ENCODE measurements at places on chromosomes 1 and 21.
A peak's percentile ranks its signal among the peaks of the same experiment; 100 is the strongest.

- no peak for DNase-seq
Observed at GRCh38 chr21:19256934-19257660, 853.5 kb upstream of the TMPRSS15 start.

DNA sequence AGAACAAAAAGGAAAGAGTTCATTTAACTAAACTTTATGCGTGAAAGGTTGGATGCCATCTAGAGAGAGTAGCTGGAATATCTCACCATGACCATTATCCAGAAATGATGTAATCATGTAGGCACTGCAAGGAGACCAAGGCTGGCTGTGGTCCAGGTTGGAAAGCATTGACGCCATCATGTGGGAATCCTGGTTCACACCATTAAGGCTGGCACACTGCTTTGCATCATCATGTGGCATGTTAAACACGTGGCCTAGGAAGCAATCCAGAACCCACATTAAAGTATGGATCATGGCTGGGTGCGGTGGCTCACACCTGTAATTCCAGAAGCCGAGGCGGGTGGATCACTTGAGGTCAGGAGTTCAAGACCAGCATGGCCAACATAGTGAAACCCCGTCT, 4.3 kb downstream of the ADAMTS1 start:
- DNase-seq, result no peak

GRCh38 chr1:99675292-99675691, 29.4 kb downstream of the PALMD start:
- DNase-seq, result no peak

- DNase-seq, result no peak
Observed at GRCh38 chr1:4684864-4685522, 30.6 kb downstream of the AJAP1 start.

- DNase-seq, result no peak
Observed at GRCh38 chr1:61980561-61980960, 214.1 kb upstream of the L1TD1 start.

- no peak for DNase-seq
Observed at GRCh38 chr1:195597891-195598290, 1010.3 kb downstream of the KCNT2 start.

GRCh38 chr1:15290382-15290781, 43.4 kb downstream of the FHAD1 start:
- DNase-seq, result no peak

DNA sequence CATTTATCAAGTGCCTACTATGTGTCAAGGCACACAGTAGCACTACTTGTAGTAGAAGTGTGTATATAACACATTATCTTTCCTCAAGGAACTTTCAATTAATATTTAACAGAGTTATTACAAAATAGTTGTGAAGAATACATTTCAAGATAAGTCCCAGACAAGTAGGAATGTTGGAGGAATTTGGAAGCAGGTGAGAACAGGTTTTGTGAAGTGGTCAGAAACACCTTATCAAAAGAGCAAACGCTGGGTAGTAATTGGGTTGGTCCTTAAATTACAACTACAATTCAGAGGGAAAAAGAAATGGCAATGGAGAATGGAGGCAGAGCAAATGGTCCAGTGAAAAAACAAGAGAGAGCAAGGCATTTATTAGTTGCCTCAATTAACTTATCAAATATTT, 218.8 kb downstream of the ADGRL2 start:
- no peak for DNase-seq

DNA sequence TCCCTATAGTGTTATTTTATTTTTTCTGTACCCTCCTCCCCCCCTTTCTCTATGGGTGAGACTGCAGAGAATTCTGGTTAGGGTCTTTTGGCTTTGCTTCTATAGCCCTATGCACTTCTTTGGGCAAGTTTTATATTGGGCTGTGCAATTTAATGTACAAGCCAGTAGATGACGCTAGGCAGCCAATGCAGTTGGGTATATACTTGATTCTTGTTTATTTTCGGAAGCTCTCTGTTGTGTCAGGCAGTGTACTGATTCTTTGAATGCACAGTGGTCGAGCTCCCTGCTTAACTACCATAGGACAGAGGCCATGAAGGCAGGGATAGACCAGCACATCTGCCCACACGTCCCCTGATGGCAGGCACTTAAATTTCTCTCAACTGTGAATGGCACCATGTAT, 34.1 kb upstream of the GPR52 start:
- DNase-seq, result no peak

- DNase-seq, result no peak
Observed at GRCh38 chr1:225607355-225607754, 45.6 kb downstream of the ENAH start.

- no peak for DNase-seq
Observed at GRCh38 chr1:17881761-17882160, 126.6 kb downstream of the ACTL8 start.

DNA sequence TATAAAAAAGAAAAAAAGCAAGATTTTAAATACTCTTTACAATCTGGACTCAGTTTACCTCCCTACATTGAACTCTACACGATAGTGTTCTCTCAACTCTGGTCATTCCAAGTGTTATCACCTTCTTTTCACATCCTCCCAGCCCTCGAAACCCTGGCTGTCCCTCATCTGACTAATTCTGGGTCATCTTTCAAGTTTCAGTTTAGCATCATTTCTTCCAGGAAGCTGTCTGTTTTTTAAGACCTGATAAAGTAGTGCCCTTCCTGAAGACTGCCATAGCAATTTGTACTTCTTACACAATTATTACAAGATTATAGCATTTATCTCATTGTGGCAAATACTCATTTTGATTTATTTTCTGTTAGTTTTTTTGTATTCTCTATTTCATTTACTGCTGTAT, 1.2 kb downstream of the ALG14 start:
- DNase-seq, result no peak

GRCh38 chr1:149927563-149928400, at the start of gene SF3B4:
Gene SF3B4 (minus strand): TSS chr1:149927803. CDS start chr1:149927759, 44 bp downstream.
- peak; percentile 98 for DNase-seq

- no peak for DNase-seq
Observed at GRCh38 chr1:113545626-113546025, 155.3 kb downstream of the MAGI3 start.

GRCh38 chr21:45874716-45875415, 106.7 kb upstream of the COL6A1 start:
- no peak for DNase-seq

DNA sequence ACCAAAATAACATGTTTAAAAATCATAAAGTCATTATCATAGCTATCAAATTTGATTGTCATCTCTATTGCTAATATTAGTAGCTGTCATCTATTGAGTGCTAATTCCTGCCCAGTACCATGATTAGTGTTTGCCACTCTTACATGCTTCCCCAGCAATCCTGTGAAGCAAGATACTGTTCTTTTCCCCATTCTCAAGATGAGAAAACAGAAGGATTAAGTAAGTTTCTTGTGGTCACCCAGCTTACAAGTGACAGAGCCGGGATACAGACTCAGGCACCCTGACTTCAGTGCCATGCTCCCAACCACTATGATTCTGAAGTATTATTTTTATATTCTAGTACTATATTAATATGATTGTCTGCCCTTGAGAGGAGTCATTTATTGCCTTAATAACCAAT, 36.5 kb downstream of the LRRC8C start:
- no peak for DNase-seq

DNA sequence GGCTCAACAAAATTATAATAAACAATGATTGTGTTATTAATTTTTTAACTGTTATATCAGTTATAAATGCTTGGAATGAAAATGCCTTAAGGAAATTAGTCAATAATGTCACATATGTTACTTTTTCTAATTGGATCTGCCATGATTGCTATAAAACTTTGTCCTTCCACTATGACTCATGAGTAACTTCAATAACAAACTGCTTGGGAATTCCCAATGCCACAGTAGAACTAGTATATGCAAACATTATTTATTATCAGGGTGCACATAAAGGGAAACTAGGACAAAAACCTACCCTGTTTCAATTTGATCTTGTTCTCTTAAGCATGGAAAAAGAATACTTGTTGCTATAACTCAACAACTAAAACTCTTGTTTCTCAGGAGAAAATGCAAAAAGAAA, 59.1 kb upstream of the PDC start:
- DNase-seq, result no peak

Data from NCI-H187 treated with DMSO at 0.1 percent for 48 hours (cell line).